ENCODE measurements at places on chromosomes 5 and 9.

DNA sequence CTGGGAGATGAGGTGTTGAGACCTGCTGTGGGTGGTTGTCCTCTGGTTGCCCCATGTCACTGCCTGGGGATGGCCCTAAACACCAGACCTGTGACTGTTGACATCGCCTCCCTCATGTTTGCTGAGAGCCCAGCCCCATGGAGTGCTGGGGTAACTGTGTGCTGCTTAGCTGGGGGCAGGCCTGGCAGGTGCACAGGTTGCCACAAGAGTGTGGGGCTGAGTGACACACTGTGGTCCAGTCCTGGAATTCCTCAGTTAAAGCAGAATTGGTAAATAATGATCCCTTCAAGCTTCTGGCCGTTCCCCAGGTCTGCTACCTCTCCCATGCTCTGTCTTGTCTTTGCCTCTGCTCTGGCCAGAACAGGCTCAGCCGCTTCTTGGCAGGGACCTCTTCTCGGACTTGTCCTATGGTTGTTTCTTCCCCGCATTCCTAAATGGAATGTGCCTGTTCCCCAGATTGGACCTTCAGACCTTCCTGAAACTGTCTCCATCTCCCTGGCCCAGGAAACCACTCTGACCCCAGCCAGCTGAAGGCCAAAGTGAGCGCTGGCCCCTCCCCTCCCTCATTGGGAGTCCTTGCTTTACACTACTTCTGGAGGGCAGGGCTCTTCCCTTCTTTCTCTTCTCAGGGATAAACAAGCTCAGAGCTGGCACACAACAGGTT lies 61.2 kb upstream of the PITX1 start:
- DNase-seq: no peak

- DNase-seq: no peak
Measured at GRCh38 chr9:93295456-93296076, 111.6 kb downstream of the WNK2 start.

GRCh38 chr9:111839987-111840386 lies 45.2 kb upstream of the SHOC1 start:
- no peak for DNase-seq

GRCh38 chr5:136137497-136138220 lies 5.0 kb downstream of the SMAD5 start:
- no peak for DNase-seq

DNA sequence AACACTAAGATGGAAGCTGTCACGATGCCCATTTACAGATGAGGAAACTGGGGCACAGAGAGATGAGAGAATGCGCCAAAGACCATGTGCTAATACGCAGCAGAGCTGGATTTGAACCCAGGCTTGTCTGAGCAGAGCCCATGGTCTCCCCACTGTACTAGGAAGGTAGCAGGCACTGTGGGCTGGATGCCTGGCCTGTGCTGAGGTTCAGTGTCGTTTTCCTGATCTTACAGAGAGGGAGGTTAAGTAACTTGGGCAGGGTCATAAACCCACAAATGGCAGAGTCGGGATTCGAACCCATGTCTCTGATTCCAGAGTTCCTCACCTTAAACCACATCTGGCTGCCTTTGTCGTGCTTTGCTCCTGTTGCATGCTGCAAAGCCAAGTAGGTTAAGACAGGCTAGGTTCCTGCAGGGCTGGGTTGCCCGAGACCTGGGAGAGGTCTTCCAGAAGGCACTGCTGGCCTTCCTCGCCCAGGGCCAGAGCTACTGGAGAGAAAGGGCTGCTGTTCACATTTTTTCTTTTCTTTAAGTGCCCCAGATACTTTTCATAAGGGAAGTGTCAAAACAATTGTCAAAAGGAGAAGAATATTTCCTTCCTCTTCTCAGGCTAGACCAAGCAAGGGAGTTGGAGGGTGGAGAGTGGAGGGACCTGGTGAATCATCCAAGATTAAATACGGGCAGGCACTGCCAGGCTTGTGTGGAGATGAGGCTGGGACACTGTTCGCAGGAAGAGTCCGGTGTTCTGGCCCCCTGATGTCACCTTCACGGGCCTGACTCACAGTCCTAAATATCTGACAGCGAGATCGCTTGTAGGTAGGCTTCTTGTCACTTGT lies 3.2 kb downstream of the NEK6 start:
- no peak for DNase-seq

- DNase-seq: no peak
Measured at GRCh38 chr5:5420251-5420650, 2.2 kb upstream of the ICE1 start.

GRCh38 chr9:22395687-22396141 lies 50.9 kb upstream of the DMRTA1 start:
- DNase-seq: no peak

DNA sequence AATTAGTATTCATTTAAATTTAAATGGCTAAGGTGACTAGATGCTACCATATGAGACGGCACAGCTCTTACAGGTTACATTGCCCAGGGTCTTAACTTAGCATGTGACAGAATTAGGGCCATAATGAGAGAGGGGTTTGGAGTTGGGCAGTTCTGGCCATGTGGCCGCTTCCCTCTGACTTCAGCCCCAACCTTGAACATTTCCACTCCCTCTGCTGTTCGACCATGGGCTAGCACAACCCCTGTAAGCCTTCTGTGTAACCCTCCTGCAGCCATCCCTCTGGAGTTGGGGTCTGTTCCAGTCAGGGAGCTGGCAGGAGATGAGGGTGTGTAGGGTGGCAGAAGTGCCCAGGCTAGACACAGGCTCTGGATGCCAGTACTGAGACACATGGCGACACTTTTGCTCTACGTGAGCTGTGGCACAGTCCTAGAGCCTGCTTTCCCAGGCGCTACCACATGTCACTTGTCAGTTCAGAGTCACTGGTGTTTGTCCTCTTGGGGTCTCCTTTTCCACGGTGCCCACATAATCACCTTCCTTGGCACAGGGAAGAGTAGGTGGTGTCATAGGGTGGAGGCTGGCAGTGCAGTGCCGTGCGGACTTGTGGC lies 128.7 kb upstream of the PITX1 start:
- DNase-seq: no peak

DNA sequence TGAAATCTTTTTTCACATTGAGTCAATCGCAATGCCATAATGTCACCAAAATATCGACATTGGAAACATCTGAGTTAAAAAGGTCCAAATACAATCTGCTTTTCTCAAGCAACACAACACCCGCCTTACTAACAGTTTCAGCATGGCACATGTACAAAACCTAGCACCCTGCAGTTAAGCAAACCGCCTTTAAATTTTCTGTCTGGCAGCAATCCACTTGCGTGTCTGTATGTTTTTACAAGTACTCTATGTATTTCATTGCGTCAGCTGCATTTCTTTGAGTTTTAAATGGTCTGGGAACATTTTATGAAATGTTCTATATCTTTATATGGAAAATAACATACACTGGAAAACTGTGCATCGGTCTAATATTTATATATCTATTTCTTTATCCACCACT lies 134.6 kb downstream of the DENND1A start:
- DNase-seq: no peak

DNA sequence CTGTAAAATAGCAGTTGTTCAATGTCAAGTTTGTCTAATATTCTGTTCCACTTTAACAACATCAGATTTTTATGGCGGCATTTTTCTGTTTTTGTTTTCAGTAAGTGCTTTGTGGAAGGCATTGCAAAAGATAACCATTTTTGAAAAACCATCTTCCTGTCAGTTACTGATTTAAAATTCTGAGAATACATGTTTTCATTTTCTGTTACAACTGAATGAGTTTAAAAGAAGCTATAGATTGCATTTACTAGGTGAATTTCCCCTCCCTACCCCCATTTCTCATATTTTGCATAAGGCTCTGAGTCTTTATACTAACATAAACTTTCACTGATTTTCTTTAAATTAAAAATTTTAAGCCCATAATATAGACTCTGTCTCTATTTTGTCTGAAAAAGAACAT lies 4.6 kb upstream of the ERAP2 start:
- no peak for DNase-seq

DNA sequence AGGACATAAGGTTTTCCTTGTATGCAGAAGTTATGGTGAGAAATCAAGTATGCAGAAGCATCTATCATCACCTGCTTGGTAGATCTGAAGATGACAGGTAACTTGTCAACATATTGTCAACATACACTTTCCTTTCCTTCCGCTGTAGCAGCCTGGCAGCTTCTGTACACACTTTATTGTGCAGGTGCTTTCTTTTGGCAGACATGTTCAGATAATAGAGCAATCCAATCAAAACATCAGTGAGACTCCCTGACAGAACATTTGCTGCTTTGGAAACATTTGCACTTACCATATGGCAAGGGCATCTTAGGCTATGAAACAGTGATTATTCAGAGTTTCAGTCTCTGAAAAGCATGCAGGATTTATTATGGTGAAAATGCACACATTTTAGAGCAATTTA lies 161.1 kb upstream of the CDH12 start:
- no peak for DNase-seq

- peak; percentile 75 for DNase-seq
Measured at GRCh38 chr5:124655921-124656511, 90.4 kb downstream of the ZNF608 start.

DNA sequence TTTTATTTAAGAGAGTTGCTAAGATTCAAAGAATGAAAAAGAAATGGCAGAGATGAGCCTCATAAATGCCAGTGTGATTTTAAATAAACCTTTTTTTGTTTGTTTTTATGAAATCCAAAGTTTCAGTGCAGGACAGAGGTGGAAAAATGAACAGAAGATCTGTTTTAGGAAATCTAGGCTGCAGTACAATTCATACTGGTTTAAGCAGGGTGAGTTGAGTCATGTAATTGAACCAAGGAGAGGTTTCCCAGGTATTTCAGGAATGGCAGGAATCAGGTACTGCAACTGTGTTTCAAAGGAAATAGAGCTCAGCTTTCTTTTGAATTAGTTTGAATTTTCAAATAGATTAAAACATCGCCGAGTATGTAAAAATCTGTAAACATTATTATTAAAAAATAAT lies 3.0 kb upstream of the ANKRD31 start:
- DNase-seq: no peak

- no peak for DNase-seq
Measured at GRCh38 chr9:16745359-16745758, 125.1 kb downstream of the BNC2 start.

- no peak for DNase-seq
Measured at GRCh38 chr5:35458824-35459207, 158.8 kb upstream of the SPEF2 start.

DNA sequence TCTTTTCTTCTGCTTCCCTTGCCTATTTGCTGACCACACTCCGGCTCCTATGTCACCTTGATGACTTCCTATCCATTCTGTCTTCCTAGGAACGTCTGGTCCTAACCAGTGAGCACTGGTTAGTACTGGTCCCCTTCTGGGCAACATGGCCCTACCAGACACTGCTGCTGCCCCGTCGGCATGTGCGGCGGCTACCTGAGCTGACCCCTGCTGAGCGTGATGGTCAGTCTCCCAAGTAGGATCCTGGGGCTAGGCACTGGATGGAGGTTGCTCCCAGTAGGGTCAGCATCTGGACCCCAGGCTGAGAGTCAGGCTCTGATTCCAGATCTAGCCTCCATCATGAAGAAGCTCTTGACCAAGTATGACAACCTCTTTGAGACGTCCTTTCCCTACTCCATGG lies 2.2 kb downstream of the GALT start:
- no peak for DNase-seq

- no peak for DNase-seq
Measured at GRCh38 chr5:77924081-77924480, 147.9 kb upstream of the TBCA start.

GRCh38 chr5:67149951-67150523 lies 46.6 kb downstream of the CD180 start:
- DNase-seq: no peak

GRCh38 chr5:77633207-77633675 lies 5.3 kb downstream of the OTP start:
- DNase-seq: no peak

- no peak for DNase-seq
Measured at GRCh38 chr9:22954964-22955363, 508.3 kb downstream of the DMRTA1 start.
